ENCODE measurements at places on chromosomes 11 and 22. TPM values are rescaled to one million over a fixed set of nuclear protein-coding genes. Genes with fewer than 3 reads are reported as not detected.

- DNase-seq, result peak; percentile 37
Measured at GRCh38 chr11:72821221-72821919, 7.2 kb downstream of the ATG16L2 start.

GRCh38 chr11:133180201-133180600 lies 352.1 kb downstream of the OPCML start:
- peak; percentile 26 for DNase-seq

DNA sequence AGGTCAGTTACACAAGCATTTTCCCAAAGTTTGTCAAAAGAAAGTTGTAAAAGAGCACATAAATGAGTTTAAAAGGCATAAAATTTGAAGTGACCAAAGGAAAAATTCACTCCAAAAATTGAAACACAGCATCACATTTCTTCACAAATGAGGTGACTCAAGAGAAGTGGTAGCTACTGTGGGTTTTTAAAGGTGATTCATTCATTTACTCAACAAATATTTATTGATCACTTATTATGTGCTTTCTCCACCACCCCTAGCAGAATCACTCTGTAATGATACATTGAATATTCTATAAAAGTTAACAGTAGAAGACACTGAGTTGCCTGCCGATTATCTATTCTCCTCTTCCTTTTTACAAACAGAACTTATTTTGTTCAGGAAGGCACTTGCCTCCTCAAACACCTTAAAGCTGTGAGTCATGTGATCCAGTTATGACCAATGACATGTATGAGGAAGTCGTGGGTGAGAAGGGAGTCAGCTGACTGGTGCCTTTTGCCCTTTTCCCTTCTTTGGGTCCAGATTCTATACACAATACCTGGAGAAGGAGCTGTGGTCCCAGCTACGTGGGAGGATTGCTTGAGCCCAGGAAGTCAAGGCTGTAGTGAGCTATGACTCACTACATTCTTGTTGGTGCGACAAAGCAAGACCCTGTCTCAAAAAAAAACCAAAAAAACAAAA lies 67.7 kb upstream of the CLNS1A start:
- DNase-seq, result no peak

Gene PGR
- total RNA-seq, result 1.7 TPM

GRCh38 chr22:40216041-40216756 lies 38.5 kb downstream of the TNRC6B start:
- DNase-seq, result peak; percentile 25

DNA sequence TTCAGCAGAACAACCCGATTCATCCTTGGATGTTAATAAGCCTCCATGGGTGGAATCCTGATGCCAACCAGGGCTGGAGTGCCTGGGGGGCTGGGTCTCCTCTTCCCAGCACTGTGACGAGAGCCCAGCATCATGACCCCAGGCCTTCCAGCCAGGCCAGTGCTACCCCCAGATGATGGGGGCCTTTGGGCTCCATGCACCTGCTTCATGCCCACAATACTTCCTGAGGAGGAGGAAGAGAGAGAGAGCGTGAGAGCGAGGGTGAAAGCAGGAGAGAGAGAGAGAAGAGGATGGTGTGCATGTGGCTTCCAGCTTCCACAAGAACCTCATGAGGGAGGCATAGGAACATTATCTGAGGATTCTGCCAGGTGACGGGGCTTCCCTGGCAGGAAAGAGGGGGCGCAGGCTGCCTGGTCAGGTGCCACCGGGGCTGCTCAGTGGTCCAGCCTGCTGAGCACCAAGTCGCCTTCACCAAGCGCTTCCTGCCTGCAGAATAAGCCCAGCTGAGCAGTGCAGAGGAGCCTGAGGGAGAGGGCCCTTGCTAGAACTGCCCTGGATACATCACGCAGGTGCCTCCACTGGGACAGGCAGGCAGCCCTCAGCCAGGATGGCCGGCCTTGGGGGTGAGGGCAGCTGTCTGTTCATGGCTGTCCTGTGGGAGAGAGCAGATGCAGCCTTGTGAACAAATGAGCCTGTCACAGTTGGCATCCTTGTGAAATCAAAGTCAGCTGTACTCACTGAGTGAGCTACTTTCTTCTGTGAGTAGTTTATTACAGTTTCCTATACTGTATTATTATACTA lies 243.3 kb upstream of the B3GAT1 start:
- DNase-seq, result peak; percentile 13

DNA sequence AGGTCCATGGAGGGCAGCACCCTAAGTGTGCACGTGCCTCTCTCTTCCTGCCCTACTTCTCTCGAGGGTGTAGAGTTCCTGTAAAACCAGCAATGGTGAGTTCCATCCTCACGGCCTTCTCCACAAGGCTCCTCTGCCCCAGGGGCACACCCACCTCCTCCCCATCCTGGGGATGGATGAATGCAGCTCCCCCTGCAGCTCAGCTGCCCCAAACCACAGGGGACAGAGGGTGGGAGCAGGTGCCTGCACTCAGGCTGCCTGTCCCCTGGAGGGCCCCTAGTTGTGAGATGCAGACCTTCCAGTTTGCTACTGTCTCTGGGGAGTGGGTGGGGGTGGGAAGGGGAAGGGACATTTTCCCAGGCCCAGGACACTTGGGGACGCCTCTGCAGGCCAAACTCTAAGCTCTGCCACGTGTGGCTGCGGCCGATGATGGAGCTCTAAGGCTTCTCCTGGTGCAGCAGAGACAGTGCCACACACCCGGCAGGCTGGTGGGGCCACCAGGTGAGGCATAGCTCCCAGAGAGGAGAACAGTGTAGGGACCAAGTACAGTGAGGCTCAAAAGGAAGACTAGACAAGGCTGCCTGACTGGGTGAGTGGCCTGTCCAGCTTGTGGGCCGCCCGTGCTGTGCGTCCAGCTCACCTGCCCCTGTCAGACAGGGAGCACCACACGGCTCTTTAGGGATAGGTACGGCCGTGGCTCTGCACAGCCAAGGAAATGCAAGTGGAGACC lies 540.9 kb downstream of the TBC1D22A start:
- no peak for DNase-seq

- no peak for DNase-seq
Measured at GRCh38 chr11:34977089-34977912, 60.9 kb downstream of the PDHX start.

Gene SEC14L3
- not detected for total RNA-seq

GRCh38 chr11:82559609-82560008 lies 174.1 kb downstream of the FAM181B start:
- no peak for DNase-seq

- no peak for DNase-seq
Measured at GRCh38 chr11:125062218-125062930, 731 bp upstream of the SLC37A2 start.

- peak; percentile 28 for DNase-seq
Measured at GRCh38 chr22:24985826-24986214, 33.3 kb downstream of the KIAA1671 start.

DNA sequence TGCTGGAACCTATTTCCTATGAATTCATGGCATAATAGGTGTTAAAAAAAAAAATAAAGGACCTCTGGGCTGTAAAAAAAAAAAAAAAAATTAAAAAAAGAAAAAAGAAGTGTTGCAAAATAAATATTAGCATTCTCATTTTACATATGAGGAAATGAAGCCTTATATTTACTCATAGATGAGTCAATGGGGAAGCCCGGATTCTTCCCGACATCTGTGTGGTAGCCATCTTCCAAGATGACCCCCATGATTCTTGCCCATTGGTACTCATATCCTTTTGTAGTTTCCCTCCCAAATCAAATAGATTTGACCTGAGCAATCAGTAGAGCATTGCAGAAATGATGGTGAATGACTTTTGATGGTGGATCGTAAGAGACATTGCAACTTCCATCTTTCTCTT lies 3.0 kb upstream of the SWAP70 start:
- DNase-seq, result no peak

DNA sequence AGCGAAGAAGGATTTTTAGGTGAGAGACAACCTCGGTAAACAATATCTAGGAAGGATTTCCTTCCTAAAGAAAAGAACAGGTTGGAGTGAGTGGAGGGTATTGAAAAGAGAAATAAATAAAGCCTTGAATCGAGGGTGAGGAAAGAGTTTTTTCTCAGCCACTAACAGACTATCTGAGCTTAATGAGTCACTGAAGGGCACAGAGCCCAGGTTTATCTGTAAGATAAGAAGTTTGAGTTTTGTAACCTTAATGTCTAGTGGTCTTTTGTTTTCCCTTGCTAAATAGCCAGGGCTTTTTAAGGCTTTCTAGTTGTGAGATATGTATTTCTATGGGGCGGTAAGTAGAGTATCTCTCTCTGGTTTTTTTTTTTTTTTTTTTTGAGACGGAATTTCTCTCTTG lies 394.5 kb upstream of the KIRREL3 start:
- no peak for DNase-seq

- no peak for DNase-seq
Measured at GRCh38 chr11:21289686-21290085, 620.3 kb downstream of the NELL1 start.

Gene RFPL2
- total RNA-seq, result not detected
